Tibial nerve (tissue), 4 donors: ENCODE measurements at places on chromosomes 3 and 15. TPM values are rescaled to one million over a fixed set of nuclear protein-coding genes. Genes with fewer than 3 reads are reported as not detected.

DNA sequence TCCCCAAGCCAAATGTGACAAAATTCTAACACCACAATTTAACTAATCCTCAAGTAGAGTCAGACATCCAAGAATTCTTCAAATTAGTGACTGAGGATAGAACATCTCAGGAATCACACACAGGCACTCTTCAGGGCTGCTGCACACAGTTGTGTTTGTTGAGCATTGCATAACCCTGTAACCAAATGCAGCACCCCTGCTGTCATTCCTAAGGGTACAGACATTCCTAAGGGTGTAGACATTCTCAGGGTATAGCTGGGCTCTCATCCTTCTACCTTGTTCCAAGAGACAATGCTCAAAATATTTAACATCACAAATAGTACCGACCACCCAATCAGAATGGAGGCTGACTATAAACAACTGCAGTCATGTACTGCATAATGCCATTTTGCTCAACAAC lies 107.1 kb upstream of the UBE2E2 start:
- DNase-seq: no peak

DNA sequence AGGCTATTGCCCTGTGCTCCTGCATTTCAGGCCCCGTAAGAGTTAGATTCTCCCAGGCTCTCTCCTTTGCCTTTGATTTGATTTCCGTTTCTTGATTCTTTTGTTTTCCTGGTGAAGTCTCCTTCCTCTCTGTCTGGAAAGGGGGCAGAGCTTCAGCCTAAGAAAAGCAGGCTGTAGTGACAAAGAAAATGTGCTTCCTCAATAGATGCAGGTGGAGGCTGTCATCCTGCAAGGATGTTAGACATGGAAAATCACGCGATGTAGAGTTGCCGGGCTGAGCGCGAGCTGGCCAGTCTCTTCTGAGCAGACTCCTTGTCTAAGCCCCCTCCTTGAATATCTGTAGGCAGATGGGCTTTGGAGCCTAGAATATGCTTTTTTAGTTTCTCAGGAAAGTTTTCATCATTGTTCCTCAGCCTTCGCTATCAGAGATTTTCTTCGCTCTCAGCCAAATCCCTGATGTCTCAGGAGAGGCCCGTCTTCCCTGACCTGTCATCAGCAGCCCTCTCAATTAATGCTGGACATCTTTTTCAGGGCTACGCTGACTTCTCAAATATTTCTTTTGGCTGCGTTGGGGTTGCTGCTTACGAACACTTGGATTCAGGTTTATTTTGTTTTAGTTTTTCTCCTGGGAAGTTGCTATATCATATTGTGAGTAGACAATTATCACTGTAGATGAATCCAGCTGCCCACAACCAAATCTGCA lies 163.6 kb downstream of the ITPR1 start:
- DNase-seq: no peak

Gene IGDCC3
- total RNA-seq: not detected

DNA sequence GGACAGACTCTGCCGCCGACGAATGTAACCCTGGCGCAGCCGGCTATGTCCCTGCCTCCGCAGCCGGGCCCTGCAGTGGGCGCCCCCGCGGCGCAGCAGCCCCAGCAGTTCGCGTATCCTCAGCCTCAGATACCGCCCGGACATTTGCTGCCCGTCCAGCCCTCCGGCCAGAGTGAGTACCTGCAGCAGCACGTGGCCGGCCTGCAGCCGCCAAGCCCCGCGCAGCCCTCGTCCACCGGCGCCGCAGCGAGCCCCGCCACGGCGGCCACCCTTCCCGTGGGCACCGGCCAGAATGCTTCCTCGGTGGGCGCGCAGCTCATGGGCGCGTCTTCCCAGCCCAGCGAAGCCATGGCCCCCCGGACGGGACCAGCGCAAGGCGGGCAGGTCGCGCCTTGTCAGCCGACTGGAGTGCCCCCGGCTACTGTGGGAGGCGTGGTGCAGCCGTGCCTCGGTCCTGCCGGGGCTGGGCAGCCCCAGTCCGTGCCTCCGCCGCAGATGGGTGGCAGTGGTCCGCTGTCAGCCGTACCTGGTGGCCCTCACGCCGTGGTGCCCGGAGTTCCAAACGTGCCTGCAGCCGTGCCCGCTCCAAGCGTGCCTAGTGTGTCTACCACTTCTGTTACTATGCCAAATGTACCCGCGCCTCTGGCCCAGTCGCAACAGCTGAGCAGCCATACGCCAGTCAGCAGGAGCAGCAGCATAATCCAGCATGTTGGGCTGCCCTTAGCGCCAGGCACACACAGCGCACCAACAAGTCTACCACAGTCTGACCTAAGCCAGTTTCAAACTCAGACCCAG lies 2.4 kb downstream of the TSC22D2 start:
- no peak for DNase-seq

- DNase-seq: no peak
Measured at GRCh38 chr15:58264053-58264971, 126.1 kb downstream of the AQP9 start.
